ENCODE measurements at places on chromosomes 2 and 18. TPM values are rescaled to one million over a fixed set of nuclear protein-coding genes. Genes with fewer than 3 reads are reported as not detected.

DNA sequence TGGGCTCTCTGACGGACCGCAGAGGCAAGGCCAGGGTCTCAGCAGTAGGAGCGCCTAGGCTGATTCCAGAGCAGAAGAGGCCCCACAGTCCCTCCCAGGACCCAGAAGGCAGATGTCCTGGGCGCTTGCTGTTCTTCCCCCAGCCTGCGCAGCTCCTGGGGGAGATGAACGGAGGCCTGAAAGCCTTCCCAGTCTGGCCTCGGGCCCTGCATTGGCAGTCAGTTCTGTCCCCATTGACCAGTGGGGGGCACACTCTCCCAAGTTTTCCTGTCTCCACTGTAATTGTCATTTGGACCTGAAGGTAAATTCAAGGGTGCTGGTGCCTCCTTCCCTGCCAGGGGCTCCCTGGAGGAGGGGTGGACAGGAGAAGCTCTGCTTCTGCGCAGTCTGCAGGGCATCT lies 345.7 kb downstream of the CYP26B1 start:
- DNase-seq: peak; percentile 51

Gene PLEK
- polyA plus RNA-seq: 0.02 TPM

Gene C2orf78
- 0.02 TPM for polyA plus RNA-seq

DNA sequence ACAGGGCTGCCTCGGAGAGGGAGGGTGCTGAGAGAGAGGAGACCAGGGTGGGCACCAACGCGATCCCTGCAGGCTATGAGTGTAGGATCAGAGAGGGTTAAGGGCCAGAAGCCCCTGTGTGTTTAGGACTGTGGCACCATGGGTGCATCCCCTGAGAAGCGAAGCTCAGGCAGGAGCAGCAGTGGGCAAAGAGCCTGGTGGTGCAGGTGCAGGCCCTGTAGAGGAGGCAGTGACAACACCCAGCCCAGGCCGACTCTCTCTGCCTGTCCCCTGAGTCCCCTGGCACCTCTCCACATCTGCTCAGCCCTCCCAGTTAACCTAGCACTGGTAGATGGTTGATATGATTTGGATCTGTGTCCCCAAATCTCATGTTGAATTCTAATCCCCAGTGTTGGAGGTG lies 139.8 kb downstream of the RNF152 start:
- DNase-seq: no peak

Gene DAPL1
- not detected for polyA plus RNA-seq

- DNase-seq: no peak
Measured at GRCh38 chr2:85435981-85436835, 17.7 kb downstream of the SH2D6 start.

- DNase-seq: no peak
Measured at GRCh38 chr18:8758466-8758865, 53.1 kb downstream of the MTCL1 start.

GRCh38 chr2:106063181-106063580 lies 130.9 kb downstream of the UXS1 start:
- no peak for DNase-seq

GRCh38 chr2:170965446-170966225 lies 36.6 kb downstream of the GORASP2 start:
- no peak for DNase-seq

Gene UGT1A5
- not detected for polyA plus RNA-seq

DNA sequence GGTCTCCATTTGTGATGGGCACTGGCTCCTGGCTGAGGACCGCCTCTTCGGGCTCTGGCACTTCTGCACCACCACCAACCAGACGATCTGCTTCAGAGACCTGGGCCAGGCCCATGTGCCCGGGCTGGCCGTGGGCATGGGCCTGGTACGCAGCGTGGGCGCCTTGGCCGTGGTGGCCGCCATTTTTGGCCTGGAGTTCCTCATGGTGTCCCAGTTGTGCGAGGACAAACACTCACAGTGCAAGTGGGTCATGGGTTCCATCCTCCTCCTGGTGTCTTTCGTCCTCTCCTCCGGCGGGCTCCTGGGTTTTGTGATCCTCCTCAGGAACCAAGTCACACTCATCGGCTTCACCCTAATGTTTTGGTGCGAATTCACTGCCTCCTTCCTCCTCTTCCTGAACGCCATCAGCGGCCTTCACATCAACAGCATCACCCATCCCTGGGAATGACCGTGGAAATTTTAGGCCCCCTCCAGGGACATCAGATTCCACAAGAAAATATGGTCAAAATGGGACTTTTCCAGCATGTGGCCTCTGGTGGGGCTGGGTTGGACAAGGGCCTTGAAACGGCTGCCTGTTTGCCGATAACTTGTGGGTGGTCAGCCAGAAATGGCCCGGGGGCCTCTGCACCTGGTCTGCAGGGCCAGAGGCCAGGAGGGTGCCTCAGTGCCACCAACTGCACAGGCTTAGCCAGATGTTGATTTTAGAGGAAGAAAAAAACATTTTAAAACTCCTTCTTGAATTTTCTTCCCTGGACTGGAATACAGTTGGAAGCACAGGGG lies 5.5 kb downstream of the TMEM37 start:
- no peak for DNase-seq
